Frontal cortex (tissue), 4 donors: ENCODE measurements at places on chromosomes 5 and 9.
A peak's percentile ranks its signal among the peaks of the same experiment; 100 is the strongest.

GRCh38 chr9:93533863-93534262 is 42.5 kb upstream of the PHF2 start:
- no peak for DNase-seq

GRCh38 chr5:147332658-147333057 is 97.8 kb downstream of the STK32A start:
- DNase-seq, result no peak

GRCh38 chr5:150523472-150524350 is 15.8 kb downstream of the NDST1 start:
- peak; percentile 79 for DNase-seq

DNA sequence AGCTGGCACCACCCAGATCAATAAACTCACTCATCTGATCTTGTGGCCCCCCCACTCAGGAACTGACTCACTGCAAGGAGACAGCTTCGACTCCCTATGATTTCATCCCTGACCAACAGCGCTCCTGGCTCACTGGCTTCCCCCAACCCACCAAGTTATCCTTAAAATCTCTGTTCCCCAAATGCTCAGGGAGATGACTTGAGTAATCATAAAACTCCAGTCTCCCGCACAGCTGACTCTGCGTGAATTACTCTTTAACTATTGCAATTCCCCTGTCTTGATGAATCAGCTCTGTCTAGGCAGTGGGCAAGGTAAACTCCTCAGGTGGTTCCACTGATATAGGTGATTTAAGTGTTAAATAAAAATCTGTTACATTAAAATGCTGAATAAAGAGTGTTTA is 1.9 kb upstream of the TRIM32 start:
- no peak for DNase-seq

- no peak for DNase-seq
Measured at GRCh38 chr5:74035521-74035937, 409.5 kb downstream of the ARHGEF28 start.

GRCh38 chr5:178832618-178833201 is 27.0 kb upstream of the ZNF354B start:
- DNase-seq, result no peak

- DNase-seq, result no peak
Measured at GRCh38 chr9:32423371-32423770, 38.9 kb downstream of the ACO1 start.

- DNase-seq, result no peak
Measured at GRCh38 chr9:15304632-15305031, 2.4 kb downstream of the TTC39B start.

GRCh38 chr5:63053019-63053638 is 474.5 kb downstream of the LRRC70 start:
- no peak for DNase-seq

DNA sequence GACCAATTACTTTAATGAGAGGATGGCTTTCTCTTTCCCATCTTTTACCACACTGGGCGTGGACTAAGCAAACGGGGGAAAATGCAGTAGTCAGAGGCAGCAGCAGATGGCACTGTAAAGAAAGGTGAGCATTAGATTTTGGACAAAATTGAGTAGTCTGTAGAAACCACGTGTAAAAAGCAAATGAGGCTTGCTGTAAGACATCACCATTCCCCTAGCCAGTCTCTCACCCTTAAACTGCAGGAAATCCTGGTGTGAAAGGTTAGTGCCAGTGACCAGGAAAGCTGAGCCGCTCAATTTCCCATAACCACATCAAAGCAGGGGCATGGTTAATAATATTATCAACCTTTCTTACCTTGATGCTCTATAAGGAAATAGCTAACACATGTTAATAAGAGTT is 31.8 kb downstream of the SPATA31C2 start:
- DNase-seq, result no peak

DNA sequence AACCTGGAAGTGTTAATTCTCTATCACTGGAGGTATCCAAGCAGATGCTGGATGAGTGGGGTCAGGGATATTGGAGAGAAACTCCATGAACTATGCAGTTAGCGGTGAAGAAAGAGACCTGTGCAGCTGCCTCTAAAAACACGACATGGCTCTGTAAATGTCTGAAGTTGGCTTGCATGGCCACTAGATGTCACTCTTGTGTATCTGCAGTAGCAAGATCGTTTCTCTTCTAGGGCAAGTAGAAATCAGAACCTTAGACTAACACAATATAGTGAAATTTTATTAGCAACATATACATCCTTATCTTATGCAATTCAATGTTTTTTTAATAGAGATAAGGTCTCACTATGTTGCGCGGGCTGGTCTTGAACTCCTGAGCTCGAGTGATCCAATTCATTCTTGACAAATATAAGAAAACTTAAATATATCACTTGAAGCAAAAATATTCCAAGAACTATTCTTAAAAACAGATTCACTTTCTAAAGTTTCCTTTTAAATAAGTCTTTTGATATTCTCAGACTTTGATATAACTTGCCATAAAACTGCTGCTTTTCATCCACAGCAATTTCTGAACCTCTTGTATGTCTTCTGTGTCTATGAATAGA is 2.9 kb downstream of the OR2S2 start:
- DNase-seq, result peak; percentile 48

GRCh38 chr5:74205767-74206578 is 434.6 kb downstream of the ENC1 start:
- DNase-seq, result no peak

- DNase-seq, result no peak
Measured at GRCh38 chr5:130957151-130957550, 207.9 kb downstream of the HINT1 start.

GRCh38 chr9:18520416-18521047 is 46.6 kb downstream of the ADAMTSL1 start:
- no peak for DNase-seq

- DNase-seq, result no peak
Measured at GRCh38 chr5:131239686-131240085, 24.2 kb upstream of the CDC42SE2 start.

GRCh38 chr5:181168595-181169118 is 21.3 kb downstream of the OR2V2 start:
- DNase-seq, result no peak

- no peak for DNase-seq
Measured at GRCh38 chr5:157558041-157558595, 17.5 kb downstream of the ADAM19 start.

DNA sequence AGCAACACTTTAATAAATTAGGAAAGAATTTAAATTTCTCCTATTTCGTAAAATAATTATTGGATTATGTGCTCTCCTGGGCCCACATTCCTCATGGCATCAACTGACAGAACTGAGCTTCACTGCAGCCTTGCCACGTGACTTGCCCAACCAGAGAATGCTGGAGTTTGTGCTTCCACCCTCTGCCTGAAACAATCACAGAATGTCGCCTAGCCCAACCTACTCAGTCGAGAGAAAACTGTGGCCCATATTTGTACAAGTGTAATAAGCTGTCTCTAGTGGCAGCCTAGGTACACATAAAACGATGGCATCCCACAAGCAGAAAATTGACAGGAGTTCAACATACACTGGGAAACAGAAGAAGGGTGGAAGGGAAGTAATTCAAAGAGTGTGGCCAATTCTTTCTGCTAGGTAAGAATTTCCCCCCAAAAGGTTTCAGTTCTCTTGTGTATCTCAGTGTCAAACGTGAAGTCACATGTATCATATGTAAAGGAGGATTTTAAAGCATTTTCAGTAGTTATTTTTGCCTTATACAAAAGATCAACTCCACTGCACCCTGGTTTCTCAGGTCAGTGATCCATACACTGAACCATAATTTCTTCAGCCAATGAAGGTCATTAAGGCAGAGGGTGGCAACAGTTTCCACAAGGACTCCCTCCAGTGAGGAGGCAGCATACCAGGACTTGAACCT is 41.7 kb downstream of the ZNF608 start:
- DNase-seq, result no peak
